SK-N-DZ (cell line): ENCODE measurements at places on chromosomes 11 and 22.
A peak's percentile ranks its signal among the peaks of the same experiment; 100 is the strongest.

DNA sequence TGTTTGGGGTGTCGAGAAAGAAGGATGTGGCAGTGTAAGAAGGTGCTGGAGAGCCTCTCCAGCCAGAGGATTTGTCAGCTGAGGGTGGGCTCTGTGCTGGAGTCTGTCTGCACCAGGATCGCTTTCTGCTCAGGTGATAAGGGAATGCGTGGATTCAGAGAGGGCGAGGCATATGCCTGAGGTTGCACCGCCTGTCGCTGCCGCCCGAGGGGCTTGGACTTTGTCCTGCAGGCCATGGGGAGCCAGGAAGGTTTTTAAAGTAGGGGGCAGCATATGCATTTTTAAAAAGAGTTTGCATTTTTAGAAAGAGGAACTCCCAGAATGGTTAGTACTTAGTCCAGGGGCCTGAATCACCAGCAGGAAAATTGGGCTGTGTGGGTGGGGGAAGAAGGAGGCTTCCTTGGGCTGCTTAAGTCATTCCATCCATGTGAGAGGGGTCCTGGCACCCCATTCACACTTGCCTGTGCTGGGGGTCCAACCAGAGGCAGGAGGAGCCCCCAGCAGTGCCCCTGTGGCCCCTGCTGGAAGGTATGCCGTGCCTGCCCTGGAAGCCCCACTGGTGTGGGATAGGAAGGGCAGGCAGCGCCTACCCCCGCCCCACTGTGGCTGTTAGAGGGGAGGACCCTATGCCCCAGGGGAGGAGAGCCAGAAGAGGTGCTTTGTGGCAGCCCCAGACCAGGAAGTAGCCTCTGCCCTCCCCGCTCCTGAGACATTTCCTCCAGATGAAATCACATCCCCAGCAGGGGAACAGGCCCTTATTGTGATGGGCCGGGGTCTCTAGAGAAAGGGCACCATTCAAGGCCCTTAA is 35.8 kb upstream of the MYRF start:
- DNase-seq = no peak

GRCh38 chr11:8315463-8315862 is 51.8 kb upstream of the LMO1 start:
- DNase-seq = no peak

DNA sequence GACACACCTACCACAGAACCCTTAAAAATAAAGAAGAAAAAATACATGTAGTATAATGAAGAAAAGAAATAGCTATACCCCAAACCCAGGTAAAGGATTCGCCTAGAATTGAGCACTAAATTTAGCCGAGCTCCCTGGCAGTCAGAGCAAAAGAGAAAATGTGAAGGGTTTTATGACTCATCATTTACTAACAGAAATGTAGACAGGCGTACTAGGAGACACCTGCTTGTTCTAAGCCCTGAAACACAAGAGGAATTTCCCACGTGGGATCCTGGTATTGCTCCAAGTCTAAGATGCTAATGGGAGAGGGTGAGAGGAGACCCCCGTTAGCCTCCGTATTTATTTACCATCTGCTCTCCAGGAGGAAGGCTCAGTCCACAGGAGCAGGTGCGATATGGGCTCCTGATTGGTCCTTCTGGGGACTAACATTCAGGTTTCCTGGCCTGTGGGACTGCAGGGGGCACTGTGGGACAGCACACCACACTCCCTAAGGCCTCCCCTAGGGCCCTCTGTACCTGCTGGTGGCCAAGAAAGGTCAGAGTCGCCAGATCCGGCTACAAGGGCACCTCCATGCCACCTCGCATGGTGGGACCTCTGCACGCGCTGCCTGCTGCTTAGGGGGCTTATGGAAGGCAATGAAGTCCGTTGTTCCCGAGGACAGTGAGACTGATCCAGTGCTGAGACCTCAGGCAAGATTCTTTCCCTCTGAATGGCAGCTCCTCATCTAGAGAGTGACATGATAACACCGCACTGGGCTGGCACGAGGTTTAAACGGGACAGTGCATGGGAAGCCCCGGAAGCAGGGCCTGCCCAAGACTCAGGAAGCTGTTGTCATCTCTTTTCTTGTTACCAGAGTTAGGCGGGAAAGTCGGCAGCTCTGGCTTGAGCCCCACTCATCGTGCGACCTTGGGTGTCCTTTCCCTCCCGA is 25.8 kb downstream of the KCNC1 start:
- peak; percentile 53 for DNase-seq

DNA sequence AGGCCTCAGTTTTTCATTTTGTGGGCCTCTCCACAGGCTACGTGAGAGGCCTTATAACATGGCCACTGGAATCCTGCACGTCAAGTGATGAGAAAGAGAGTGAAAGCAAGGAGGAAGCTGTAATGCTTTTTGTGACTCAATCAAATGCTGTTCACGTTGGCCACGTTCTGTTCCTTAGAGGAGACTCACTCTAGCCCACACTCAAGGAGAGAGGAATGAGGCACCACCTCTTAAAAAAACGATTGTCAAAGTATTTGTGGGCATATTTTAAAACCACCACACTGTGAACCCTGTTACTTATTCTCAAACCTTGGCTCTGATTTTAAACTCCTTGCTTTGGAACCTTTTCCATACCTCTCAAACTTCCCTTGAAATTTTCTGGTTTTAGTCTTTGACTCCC is 705.0 kb downstream of the NELL1 start:
- DNase-seq = no peak
